ENCODE measurements at places on chromosomes 3 and 15.
A peak's percentile ranks its signal among the peaks of the same experiment; 100 is the strongest.

- DNase-seq, result no peak
These were observed 65.1 kb downstream of the HMCES start for GRCh38 chr3:129343643-129344360.

DNA sequence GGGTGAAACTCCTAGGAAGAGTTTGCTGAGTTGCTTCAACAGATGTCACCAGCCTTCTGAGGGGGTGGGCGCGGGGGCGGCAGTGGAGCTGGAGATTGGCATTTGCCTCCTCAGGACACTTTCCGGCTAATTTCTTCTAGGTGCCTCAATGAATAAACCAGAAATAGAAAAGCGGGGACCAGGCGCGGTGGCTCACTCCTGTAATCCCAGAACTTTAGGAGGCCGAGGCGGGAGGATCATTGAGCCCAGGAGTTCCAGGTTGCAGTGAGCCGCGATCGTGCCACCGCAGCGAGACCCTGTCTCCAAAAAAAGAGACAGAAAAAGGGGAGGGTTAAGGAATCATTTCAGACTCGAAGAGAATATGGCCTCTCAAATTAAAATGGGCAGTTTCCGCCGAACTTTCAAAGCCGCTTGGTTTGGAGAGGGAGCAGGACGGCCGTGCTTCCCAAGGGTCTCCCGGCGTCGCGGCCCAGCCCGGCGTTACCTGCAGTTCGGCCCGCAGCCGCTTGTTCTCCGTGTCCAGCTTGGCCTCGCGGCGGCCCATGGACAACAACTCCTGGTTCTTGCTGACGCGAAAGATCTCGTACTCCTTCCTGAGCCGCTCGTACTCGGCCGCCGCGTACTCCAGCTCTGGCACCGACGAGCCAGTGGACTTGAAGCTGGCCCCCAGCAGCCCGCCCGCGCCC lies 587 bp downstream of the NPHP3 start:
- no peak for DNase-seq

GRCh38 chr15:95591270-95591669 lies 739.2 kb upstream of the NR2F2 start:
- no peak for DNase-seq

GRCh38 chr3:186566772-186567071 lies 417 bp downstream of the TBCCD1 start:
- no peak for DNase-seq

DNA sequence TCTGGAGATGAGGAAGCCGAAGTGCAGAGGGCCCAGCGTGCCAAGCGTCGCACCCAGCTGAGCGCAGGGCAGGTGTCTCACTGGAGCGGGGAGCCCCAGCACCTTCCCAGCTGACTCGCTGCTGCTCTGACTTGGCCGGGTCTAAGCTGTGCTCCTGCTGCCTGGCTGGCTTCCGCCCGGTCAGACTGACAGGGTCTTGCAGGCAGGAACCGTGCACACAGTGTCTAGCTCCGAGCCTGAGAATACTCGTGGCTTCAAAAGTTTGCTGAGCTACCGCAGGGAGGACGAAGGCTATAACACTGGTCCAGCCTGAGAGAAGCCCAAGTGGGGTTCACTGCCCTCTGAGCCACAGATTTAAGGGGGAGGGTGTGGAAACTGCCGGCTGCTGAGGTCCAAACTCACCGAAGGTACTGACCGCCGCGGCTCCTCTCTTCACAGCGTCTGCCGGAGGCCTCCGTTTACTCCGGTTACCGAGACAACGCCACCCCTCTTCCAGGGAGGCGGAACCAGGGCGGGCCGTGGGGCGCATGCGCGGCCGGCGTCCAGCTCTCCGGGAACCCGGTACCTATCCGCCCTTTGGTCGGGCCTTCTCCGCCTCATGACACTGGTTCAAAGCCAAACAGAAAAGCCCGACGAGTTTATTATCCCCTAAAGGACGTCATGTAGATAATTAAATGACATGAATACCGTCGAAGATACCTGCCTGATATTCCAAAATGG lies at the start of gene CFAP44:
CFAP44 (minus strand) TSS at position 443 of the 720 bp plus-strand sequence. CDS start 7,829 bp downstream, outside the sequence.
- DNase-seq, result peak; percentile 39

DNA sequence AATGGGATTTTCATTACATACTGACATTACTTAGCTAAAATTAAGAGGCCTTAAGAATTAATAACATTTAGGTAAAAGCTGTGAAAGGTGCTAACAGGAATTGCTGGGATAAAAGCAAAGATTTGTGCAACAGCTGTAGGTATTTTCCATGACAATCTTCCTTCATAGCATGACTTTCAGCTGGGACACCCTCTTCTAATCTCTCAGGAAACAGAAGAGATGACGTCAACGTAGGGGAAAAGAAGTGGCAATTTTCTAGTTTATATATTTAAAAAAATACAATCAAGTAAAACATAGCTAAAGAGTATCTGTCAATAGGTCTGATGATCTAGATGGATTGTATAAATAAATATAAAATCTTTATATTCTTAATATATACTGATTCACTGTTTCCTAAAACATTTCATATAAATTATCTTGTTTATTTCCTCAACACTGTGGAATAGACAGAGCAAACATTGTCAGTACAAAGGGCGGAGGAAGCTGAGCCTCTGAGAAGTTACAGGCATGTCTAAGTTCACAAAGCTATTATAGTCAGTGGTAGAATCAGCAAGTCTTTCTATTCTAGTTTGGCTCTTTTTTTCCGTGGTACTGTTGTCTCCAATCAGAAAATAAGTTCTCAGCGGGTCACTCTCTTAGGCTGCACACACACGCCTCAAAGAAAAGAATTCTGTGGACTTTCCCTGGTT lies 217.0 kb downstream of the P3H2 start:
- no peak for DNase-seq
